ENCODE measurements at places on chromosomes 2 and 18.

DNA sequence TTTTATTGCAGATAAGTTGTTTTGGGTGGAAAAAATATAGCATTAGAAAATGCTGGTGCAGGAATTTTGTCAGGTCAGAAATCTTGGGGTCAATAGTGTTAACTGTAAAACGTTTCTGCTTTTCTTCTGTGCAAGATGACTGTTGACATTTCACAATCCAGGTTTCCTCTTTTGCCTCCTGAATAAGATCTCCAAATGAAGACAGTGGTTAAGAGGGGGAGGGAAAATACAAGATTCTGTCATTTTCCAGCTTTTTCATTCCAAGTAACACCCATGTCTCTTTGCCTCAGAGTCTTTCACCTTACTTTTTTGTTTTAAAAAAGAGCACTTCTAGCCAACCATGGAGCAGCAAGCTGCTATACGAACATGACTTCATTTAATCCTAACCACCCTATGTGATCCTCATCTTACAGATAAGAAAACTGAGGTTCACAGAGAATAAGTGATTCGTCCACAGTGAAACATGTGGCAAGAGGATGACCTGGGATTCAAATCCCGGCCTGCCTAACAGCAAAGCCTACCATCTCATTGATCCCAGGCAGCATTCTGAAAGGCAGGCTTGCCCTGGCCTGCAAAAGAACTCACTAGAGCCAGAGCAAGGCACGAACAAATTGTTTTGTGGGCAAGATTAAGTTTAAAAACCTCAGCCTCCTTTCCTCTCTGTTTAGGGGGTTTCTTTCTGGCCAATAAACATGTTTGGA, 3.0 kb downstream of the PLEK start:
- no peak for DNase-seq

DNA sequence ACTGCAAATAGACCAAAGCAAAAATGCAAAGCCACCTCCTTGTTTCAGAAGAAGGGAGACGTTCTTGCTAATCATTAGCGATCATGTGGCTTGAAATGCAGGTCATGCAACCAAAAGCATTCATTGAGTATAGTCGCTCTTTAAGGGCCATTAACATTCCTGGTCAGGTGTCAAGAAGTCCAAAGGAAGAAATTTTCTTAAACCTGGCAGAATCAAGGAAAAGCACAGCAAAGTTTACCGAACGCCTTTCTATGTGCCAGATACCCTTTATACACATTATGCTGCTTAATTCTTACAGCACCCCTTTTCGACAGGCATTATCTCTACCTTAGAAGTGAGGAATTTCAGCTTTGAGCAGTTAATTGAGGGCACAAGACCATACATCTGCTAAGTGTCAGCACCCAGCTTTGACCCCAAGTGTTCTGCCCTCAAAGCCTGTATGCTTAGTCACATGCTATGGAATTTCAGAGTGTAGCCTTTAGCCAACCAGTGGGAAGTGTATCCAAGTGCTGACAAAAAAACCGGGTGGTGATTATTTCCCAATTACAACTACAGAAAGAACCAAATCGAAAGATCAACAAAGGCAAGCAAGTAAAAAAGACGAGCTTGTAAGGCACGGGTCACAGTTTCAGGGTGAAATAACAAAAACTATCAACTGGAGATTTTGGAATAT, 70.8 kb downstream of the EPHA4 start:
- no peak for DNase-seq

DNA sequence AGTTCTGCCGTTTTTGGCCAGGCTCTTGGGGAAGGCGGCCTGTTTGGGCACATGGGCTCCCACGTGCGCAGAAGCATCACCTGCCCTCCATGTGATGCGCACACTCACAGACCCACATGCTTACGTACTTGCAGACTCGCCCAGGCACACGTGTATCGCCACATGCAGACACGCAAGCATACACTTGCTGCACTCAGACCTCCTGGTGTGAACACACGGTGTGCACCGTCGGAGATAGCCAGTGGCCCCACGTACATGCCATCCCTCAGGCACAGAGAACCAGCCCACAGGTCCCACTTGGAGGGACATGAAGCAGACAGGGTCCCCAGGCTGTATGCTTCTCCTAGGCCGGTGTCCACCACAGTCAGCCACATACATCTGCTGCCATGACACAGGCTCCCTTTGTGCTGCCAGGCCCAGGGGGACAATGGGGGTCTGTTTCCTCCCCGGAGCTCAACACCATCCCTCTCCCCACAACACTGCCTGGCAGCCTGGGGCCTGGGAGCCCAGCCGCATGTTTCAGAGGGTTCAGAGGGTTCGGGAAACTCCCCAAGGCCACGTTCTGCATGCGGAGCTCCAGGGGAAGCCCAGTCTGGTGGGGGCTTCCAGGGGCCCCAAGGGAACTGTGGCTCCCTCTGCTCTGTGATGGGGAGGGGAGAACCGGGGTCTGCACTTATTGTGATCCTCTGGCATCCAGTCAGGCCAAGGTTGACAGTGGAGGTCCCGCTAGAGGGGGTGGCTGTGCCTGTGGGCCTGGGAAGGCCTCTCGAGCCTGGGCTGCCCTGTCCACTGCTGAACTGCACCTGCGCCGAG, 208.1 kb upstream of the HAAO start:
- DNase-seq: no peak

- DNase-seq: no peak
Observed at GRCh38 chr2:232261776-232262175, 116.8 kb upstream of the ALPP start.
